ENCODE measurements at places on chromosomes 11 and 22. TPM values are rescaled to one million over a fixed set of nuclear protein-coding genes. Genes with fewer than 3 reads are reported as not detected.

DNA sequence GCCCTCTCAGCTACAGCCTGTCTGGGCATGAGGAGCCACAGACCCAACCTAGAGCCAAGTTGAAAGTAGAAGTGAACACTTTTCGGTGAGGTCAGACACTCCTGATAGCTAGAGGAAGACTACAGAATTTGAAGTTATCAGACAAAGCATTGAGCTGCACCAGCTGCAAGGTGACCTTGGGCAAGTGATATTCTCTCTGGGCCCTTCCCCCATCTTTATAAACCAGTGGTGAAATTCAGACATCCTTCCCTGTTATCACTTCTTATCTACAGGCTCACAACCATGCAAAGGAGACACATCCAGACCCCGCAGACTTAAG, 8.0 kb upstream of the PMM1 start:
- DNase-seq = no peak

DNA sequence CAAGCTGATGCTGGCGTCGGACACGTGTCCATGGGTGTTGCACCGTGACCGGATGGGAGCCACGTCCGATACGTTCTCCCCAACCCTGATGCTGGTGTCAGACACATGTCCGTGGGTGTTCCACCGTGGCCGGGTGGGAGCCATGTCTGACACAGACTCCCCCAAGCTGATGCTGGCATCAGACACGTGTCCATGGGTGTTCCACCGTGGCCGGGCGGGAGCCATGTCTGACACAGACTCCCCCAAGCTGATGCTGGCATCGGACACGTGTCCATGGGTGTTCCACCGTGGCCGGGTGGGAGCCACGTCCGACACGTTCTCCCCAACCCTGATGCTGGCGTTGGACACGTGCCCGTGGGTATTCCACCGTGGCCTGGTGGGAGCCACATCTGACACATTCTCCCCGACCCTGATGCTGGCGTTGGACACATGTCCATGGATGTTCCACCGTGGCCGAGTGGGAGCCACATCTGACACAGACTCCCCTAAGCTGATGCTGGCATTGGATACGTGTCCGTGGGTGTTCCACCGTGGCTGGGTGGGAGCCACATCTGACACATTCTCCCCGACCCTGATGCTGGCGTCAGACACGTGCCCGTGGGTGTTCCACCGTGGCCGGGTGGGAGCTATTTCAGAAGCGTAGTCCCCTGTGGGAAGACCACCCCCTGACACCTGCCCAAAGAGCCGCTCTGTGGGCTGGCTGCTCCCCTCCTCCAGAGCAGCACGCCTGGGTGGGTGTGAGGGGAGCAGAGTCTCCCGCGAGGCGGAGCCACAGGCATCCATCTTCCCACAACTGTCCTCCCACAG, 20.0 kb downstream of the SELENOO start:
- no peak for DNase-seq

DNA sequence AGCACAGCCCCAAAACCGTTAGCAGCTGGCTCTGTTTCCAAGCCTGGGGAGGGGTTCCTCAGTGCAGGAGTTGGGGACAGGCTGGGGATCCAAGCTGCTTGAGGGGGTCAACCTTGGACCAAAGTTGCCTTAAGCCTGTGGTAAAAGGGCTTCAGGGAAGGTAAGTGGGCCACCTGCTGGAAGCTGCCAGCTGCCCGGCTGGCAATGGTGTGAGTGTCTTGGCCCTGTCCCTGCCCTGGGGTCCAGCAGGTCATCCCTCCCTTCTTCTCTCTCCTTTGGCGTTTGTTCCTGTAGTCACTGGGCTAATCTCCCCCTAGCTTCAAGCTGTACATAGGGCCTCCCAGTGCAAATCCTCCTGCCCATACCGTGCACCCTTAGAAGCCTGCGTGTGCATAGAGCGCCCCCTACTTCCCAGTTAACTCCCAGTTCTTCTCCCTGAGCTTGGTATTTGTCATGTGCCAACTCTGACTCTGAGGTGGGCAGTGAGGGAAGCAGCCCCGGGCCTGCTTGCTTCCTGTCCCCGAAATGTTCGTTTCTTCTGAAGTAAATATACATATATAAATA, 4.4 kb downstream of the TMEM258 start:
- no peak for DNase-seq

- DNase-seq = no peak
Observed at GRCh38 chr11:36441610-36442208, 68.4 kb downstream of the TRAF6 start.

The TSKU gene
- 153 TPM for total RNA-seq

GRCh38 chr22:36343720-36344105, 44.1 kb downstream of the MYH9 start:
- DNase-seq = no peak

DNA sequence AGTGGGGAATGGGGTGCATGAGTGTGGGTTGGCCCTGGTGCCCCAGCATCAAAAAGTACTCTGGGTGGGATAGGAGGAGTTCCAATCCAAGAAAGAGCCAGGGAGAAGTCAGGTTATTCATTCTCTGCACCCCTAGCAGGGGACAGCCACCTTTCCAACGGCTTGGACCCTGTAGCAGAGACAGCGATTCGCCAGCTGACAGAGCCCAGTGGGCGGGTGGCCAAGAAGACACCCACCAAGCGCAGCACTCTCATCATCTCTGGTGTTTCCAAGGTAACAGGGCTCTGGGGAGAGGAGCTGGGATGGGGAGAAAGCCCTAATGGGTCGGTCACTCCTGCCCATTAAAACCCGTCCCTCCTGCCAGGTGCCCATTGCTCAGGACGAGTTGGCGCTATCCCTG, 6.6 kb downstream of the C2CD2L start:
- DNase-seq = no peak

- DNase-seq = no peak
Observed at GRCh38 chr22:49657974-49658590, 169.6 kb downstream of the BRD1 start.

The API5 gene
- 67.1 TPM for total RNA-seq

- DNase-seq = no peak
Observed at GRCh38 chr11:6968816-6969215, 42.6 kb downstream of the ZNF215 start.

GRCh38 chr22:37062702-37063381, 11.3 kb downstream of the KCTD17 start:
- DNase-seq = no peak

The GRK3 gene
- total RNA-seq = 45.1 TPM

DNA sequence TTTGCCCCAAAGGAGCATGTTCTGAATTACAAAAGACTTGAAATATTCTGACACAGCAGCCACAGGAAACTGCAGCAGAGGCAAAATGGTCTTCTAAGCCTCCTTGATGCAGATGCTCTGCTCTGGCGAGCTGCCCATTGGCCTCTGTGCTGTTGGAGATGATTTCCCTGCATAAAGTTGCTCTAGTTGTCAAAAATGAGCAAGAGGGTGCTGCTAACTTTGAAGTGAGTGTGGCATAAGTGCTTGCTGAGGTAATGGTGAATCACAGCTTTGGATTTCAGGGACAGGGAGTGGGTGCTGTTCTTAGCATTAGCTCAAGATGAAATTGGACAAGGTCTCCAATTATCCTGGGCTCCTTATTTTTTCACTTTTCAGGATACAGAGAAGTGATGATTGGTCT, 435.4 kb downstream of the TMEM135 start:
- no peak for DNase-seq

The GRAMD1B gene
- total RNA-seq = 8.3 TPM

DNA sequence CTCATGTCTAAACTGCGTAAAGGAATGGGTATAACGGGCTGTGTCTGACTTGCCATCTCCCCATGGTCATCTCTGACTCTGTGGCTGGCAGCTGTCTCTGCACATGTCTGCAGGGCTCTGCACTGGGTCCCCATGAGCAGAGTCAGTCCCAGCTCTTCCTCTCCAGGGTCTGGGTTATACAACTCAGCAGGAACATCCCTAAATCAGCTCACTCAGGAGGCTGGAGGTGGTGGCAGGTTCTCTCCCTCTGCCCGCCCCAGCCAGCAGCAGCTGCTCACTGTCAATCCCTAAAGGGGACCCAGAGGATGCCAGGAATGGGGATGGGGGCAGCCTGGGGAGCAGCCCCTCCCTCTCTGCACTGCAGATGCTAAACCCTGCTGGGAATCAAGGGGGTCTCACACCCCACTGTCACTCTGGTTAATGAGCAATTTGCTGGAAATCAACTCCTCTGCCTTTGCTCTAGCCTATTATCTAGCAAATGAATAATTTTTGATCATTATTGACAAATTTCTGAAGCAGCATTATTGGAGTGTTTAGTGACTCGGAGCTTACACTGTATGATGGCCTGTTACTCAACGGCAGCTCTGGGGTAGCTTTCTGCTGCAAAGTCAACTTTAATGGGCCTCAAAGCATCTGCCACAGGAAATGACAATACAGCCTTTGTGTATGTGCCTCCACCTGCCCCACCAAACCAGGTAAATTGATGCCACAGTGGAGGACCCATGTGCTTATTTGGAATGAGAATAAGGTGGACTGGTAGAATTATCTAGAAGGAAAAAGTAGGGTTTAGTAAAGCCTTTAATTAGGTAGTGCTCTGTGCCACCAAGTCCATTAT, 55.7 kb upstream of the SHANK2 start:
- DNase-seq = no peak

DNA sequence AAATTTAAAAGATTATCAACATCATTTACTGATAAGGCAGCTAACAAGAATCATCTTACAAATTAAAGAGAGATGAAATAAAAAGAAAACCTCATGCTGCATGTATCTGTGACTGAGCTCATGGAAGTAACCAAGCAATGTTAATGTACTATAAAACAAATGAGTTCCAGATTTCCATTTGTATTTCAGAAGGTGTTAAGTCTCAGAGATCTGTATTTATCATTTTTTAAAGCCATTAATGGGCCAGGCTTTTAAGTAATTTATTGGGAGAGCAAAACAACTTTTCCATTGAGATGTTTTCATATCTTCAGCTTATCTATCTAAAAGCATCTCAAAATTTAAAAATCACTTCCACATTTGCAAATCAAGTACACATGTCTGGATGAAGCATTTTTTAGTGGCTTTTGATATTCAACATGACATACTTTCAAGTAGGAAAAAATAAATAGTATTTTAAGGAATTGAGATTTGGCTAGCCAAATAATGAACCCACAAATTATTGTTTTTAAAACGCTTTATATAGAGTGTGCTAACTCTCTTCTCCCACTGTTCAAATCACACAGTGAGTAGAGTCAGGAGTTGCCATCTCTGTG, 17.9 kb upstream of the BBOX1 start:
- DNase-seq = no peak

The HPX gene
- total RNA-seq = 2.0 TPM

DNA sequence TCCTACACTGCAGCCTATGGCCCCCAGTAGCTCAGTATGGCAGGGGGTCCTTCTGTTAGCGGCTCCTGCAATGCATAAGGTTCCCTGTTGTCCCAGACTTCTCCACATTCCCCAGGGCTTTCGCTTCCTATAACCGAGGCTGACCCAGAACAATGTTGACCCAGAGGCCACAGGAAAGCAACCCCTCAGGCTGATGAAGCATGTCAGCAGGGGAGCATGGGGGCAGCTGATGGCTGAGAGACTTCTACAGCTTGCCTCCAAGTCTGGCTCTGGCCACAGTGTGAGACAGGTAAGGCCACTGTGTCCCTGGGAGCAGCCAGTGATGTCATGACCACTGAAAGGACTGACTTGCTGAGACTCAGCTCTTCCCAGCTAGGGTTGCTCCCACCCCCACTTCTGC, 12.5 kb upstream of the PPFIBP2 start:
- no peak for DNase-seq

GRCh38 chr22:38437416-38437815, 17.6 kb downstream of the KCNJ4 start:
- no peak for DNase-seq

GRCh38 chr22:17950651-17951214, 73.6 kb downstream of the MICAL3 start:
- no peak for DNase-seq

DNA sequence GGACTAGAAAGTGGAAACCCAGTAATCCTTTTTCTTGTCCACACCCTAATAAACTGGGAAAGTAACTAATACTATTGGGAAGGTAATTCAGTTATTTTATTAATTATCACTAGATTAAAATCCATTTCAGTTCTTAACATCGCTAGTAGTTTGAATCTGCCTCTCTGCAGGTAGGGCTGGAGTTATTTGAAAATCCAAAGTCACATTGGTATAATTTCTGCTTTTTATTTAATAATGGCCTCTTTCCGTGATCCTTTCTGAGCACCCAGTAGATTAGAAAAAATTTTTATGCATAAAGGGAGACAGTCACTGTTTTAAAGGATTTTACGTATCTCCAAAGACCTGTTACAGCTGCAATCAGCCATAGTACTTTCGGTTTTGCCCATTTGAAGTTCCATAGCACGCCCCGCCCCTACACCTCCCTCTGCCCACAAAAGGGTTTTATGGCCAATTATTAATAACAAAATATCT, 605 bp upstream of the COPB1 start:
- no peak for DNase-seq

GRCh38 chr22:40156001-40156516, 21.7 kb upstream of the TNRC6B start:
- DNase-seq = no peak

GRCh38 chr11:119676461-119677020, 52.5 kb downstream of the NECTIN1 start:
- DNase-seq = no peak

The AMPD3 gene
- total RNA-seq = 7.4 TPM

GRCh38 chr11:75504501-75504900, 21.2 kb downstream of the GDPD5 start:
- no peak for DNase-seq

The ATP6V1E1 gene
- 117 TPM for total RNA-seq

DNA sequence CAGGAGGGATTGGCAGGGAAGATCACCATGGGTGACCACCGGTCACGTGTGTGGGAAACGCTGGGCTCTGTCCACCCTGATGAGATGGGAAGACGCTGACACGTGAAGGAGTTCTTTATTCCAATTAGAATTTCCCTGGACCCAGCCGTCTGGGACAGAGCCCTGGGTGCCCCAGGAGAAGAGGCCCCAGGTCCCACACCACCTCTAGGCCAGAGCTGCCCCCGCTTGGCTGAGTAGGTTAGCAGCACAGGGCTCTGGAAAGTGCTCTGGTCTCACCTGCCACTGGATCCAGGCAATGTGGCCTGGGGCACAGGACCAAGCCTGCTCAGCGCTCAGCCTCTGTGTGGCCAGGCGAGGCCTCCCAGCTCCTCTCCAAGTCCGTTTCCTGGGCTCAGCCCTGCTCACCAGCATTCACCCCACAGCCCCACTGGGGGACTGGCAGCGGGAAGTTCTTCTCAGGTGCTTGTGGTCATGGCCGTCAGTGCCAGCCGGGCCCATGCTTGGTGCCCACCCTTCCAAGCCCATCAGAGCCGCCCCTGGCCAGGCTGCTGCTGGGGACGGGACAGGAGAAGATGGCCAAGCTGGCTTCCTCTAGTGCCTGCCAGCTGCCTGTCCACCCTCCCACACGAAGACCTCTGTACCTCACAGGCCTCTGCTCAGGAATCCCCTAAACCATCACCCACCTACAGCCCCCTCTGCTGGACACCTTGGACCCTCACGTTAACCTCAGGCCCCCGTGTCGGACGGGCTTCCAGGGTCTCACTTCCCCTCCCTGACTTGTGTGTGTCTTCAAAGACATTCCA, 62.5 kb upstream of the FGF3 start:
- DNase-seq = no peak

- DNase-seq = no peak
Observed at GRCh38 chr22:29341849-29342127, 26.3 kb upstream of the RASL10A start.

The IGLL1 gene
- total RNA-seq = not detected
